Right lung (tissue), 10 donors: ENCODE measurements at places on chromosomes 1 and 21. TPM values are rescaled to one million over a fixed set of nuclear protein-coding genes. Genes with fewer than 3 reads are reported as not detected.

TBX19 gene
- 5.2 TPM for polyA plus RNA-seq

BATF3 gene
- polyA plus RNA-seq: 2.2 TPM

RGS16 gene
- 3.9 TPM for polyA plus RNA-seq

S100A12 gene
- 3.8 TPM for polyA plus RNA-seq

PADI3 gene
- polyA plus RNA-seq: 0.04 TPM

TADA1 gene
- 24.2 TPM for polyA plus RNA-seq

NBPF4 gene
- not detected for polyA plus RNA-seq

- no peak for DNase-seq
Measured at GRCh38 chr1:226938903-226939437, 1.1 kb upstream of the COQ8A start.

DNA sequence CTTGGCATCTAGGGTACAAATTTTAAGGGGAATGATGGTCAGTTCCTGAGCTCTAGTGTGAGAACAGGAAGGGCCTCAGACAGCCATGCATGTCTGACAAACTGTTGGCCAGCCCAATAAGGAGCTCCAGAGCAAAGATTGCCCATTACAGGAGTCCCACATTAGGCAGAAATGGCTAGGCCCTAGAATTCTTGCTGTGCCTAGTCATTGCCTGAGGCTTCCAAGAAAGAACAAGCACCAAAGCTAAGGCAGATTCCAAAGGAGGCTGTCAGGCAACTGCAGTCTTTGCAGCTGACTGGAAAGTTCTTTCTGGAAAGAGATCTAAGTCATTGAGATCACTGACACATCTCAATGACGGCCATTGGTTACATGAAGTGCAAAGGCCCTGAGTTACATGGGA, 3.9 kb upstream of the STIL start:
- no peak for DNase-seq

- DNase-seq: no peak
Measured at GRCh38 chr1:42845866-42846256, 552 bp upstream of the ZNF691 start.

- DNase-seq: no peak
Measured at GRCh38 chr1:209619696-209620486, 32.3 kb downstream of the LAMB3 start.

- DNase-seq: no peak
Measured at GRCh38 chr1:205422993-205423642, 1.3 kb upstream of the LEMD1 start.

DNA sequence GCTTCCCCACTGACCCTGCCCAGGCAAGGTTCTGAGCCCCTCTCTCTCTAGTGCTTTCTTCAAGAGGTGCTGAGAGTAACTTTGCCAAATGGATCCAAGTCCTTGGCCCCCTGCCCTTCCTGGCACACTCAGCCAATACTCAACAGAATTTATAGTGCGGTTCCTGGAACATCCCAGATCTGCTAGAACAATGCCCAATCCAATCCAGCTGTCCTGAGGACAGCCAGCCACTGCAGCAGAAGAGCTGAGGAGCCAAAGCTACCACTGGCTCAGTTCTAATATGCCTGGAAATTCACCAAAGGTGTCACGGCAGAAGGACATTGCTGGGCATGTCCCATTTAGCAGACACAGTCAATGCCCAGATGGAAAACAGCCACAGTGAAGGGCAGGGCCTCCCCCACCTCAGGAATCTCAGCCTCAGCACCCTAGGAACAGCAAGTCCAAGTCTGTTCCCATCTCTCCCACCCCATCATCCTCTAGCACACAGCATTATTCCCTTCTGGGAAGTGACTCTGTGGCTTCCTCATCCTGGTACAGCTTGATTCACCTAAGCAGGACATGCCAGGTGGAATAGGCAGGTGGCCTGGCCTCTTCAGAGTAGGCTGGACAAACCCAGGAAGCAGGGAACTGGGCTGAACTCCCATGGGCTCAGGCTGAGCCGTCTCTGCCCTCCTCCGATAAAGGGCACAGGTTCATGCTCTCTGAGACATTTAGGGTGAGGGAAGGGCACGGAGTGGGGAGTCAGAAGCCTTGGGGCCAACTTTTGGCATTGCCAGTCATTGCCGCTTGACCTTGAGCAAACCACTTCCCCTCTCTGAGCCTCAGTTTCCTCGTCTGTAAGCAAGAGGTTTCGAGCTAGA, 24.6 kb downstream of the PMVK start:
- DNase-seq: no peak

DNA sequence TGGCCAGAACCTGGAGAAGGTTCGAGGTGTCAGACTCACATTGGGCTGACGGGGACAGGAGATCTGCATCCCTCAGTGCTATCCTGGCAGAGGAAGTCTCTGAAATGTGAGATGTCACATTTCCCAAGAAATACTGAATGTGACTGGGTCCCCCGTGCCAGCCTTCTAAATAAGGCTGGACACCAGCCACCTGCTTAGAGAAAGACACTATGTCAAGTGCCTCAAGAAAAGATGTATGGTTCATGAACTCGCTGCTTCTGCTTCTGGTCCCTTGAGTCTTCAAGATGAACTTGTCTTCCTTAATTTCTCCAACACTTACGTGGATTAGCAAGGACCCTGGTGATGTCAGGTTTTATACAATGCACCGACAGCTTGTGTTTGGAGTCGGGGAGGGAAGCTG, 42.1 kb upstream of the FHAD1 start:
- no peak for DNase-seq

GRCh38 chr1:94736549-94736948, 83.6 kb upstream of the SLC44A3 start:
- no peak for DNase-seq

- DNase-seq: no peak
Measured at GRCh38 chr1:2610036-2610959, 22.5 kb downstream of the MMEL1 start.

DNA sequence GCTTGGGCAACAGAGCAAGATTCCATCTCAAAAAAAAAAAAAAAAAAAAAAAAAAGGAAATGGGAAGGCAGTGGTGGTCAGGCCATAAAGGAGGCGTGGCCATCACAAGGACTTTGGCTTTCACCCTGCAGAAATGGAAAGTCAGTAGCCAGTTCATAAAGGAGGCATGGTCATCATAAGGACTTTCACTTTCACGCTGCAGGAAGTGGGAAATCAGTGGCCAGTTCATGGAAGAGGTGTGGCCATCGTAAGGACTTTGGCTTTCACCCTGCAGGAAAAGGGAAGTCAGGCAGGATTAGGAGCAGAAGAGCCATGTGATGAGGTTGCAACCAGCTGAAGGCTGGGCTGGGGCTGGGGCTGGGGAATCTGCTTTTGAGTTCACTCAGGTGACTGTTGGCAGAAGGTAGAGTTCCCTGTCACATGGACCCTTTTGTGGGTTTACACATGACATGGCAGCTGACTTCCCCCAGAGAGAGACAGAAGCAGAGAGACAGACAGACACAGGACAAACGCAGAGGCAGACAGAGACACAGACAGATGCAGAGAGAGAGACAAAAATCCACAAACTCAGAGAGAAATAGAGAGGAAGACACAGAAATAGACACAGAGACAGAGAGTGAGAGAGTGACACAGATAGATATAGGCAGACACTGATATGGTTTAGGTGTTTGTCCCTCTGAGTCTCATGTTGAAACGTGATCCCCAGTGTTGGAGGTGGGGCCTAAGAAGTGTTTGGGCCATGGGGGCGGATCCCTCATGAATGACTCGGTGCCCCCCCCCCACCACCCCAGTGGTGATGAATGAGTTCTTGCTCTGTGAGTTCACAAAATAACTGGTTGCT, 263.9 kb upstream of the KAZN start:
- no peak for DNase-seq
